ENCODE measurements at places on chromosomes 4 and X.

DNA sequence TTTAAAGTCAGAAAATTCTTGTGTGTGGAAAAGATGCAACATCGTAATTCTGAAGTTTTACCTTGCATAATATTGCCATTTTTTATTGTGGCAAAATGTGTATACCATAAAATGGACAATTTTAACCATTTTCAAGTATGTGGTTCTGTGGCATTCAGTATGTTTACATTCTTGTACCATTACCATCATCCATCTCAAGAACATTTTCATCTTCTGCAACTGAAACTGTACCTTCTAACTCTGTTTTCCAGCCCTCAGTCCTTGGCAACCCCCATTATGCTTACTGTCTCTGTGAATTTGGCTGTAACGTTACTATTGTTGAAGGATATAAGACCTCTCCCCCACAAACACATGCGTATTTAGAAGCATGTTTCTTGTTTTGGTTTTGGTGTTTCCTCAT lies 123.2 kb downstream of the BMPR1B start:
- DNase-seq, result no peak

- DNase-seq, result no peak
These were observed 95.4 kb downstream of the TBL1X start for GRCh38 chrX:9560219-9560618.

GRCh38 chrX:46310815-46311497 lies 234.3 kb downstream of the ZNF674 start:
- DNase-seq, result no peak

GRCh38 chr4:109864134-109864533 lies 16.2 kb downstream of the LRIT3 start:
- DNase-seq, result no peak

DNA sequence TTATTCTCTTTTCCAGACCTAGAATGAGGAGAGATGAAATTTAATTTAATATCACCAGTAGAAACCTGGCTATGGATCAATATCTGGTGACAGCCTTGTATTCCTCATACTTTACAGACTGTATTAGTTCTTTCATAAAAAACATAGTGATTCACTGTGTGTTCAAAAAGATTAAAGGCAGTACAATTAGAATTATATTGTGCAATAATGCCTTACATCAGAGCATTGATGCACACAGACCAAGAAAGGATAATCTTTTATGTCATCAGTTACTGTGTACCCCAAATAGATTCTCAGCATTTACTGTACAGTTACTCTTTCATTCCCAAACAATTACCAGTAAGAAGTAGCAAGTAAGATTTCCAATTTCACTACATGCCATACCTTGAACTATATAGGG lies 260.5 kb upstream of the ANXA10 start:
- DNase-seq, result no peak

DNA sequence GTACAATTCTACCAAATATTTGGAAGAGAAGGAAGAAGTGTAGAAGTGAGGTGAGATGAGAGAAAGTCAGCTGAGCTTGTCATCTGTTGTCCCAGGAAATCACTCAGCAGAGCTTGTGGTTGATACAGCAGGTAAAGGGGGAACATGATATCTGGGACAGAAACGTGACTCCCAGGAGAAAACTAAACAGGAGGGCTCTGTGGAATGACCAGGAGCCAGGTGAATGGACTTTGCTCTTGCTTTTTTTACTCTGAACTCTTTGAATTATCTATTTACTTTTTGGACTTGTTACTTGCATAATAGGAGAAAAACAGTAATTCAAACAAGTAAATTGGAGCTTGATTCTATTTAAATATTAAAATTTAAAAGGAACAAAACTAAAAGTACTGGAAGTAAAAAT lies 555.6 kb upstream of the FRG1 start:
- no peak for DNase-seq

GRCh38 chr4:179867300-179867878 lies 2375.8 kb upstream of the TENM3 start:
- DNase-seq, result peak; percentile 54

- DNase-seq, result no peak
These were observed 32.1 kb downstream of the PIGG start for GRCh38 chr4:531076-531475.

DNA sequence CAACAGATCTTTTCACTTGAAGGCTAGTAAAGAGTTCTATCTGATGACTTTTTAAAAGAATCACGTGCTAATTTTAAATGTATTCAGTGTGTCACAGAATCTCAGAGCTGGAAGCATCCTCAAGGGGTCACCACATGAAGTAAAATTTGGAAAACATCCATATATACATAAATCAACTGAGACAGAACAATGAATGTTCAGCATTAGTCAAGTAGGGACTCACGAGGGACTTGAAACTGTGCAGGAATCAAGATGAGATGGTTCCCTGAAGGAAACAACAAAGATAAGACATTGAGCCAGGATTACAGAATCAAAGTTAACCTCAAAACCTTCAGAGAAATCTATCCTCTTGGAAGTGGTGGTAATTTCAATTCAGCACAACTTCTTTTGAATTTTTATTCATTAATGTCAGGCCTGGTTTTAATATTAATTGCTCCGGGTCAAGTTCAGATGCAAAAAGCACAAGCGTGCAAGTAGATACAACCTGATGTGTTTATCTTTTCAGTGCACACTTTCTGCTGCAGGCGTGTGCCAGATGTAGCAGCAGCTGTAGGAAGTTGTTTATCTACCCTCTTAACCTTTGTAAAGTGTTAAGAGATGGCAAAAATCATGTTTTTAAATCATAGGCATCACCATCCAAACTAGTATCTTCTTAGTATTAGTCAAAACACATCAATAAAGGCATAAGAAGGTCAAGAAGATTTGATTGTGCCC lies 87.7 kb upstream of the SRD5A3 start:
- DNase-seq, result no peak

GRCh38 chr4:13700021-13700857 lies 72.7 kb upstream of the BOD1L1 start:
- no peak for DNase-seq

DNA sequence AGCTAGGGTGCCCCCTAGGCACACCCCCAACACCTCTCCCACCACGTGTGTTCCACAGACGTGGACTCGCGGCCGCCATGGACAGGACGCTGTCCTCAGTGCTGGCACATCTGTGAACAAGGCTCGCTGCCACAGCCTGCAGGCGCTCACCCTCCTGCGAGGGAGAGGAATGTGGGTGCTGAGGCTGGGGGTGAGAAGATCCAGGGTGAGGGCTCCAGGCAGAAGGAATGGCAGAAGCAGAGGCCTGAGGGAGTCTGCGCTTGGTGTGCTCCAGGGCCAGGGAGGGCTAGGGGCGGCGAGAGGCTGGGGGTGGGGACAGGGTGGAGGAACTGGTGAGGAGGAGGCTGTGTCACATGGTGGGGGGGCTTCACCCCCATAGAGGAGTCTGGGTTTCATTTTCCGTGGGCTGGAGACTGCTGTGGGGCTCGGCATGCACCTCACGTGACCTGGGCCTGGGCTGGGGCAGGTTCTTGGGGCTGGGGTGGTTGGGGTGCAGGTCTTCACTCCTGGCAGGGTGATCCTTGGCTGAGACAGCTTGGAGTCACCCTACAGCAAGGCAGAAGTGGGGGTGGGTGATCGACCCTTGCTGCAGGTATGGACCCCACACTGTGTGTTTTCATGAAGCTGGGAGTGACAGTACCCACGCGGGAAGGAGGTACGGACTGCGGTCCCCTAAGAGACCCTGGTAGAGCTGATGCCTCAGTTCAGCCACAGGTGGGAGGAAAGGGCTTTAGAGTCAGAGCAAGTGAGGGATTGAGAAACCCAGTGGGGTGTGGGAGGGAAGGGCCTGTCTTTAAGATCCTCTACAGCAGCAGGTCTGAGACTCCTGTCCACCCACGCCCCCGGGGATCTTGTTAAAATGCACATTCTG lies 103.7 kb downstream of the PSAPL1 start:
- no peak for DNase-seq

- peak; percentile 22 for DNase-seq
These were observed 83.6 kb downstream of the JAKMIP1 start for GRCh38 chr4:6116696-6117285.

DNA sequence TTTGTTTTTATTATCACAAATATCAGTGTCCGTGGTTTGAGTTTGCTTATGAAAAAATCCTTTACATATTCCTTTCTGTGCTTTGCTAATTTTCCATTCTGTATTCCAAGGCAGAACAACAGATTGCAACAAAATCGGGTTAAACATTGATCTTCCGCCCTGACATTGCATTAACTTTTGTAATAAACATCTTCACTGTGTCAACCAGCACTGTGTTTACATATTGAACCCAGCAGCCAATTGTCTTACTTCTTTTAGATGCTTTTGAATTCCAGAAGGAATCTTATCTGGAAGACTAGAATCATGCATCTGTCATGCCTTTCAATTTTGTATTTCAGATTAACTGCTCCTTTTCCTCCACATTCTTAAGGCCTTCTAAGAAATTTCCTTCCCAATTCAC lies 147.8 kb upstream of the CXXC4 start:
- DNase-seq, result no peak

- no peak for DNase-seq
These were observed 55.0 kb upstream of the AP1S2 start for GRCh38 chrX:15909605-15910004.

DNA sequence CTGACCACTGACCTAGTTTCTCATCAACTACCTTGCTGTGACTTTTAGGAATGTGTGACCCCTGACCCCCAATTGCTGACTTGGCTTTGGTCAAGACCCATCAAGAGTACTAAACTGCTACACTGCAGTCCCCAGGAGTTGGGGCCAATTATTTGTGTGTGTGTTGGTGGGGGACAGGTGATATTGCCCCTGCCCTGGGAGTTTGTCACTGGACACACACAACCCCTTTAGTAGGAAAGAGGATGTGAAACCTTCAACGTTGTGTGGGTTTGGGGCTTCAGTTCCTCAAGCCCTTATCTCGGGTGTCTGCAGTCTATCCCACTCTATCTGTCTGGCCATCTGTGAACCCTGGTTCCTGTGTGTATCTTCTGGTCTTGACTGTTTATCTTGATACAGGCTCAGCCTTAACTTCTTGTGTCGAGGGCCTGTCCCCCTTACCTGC lies 6.5 kb downstream of the SASH3 start:
- no peak for DNase-seq

DNA sequence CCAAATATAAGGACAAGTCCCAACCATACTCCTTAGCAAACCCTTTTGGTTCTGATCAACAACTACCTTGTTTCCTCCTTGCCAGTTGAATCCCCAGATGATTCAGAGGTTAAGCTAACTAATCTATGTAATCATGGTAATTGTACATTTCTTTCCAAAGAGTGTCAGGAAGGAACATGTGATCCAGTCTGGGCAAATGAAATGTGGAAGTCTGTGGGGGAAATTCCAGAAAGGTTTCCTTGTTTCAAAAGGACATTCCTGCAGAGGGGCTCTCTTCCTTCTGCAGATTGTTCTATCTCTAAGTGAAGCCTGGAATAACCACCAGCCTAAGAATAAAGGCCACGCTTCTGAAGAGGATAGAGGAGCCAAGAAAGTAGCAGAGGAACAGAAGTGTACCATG lies 7.0 kb downstream of the PRSS12 start:
- no peak for DNase-seq

DNA sequence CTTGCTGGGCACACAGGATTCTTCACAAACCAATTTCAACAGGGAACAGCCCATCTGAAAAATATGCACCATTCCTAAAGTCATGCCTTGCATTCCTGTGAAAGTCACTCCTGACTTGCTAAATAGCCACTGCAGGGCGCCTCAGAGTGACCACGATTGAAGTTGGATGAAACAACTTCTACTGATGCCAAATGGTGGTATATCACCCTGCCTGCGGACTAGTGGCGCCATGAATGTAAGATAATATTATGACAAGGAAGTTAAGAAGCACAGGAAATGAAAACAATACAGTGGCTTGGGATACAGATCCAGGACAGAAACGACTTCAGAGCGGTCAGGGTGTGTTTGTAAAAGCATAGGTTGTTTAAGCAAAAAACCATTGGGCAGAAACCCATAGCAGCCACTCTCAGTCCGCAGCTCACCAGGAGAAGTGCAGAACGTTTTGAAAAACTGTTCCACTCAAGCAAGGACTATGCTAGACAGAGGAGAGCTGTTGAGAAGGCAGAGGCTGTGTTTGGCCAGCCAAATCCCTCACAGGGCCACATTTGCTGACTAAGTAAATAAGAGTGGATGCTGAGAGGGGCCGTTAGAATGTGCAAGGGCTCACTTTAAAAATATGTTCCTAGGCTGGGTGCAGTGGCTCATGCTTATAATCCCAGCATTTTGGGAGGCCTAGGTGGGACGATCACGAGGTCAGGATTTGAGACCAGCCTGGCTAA lies 250.4 kb downstream of the PTTG2 start:
- DNase-seq, result no peak

- DNase-seq, result no peak
These were observed 97.5 kb downstream of the MAOA start for GRCh38 chrX:43753637-43754036.

DNA sequence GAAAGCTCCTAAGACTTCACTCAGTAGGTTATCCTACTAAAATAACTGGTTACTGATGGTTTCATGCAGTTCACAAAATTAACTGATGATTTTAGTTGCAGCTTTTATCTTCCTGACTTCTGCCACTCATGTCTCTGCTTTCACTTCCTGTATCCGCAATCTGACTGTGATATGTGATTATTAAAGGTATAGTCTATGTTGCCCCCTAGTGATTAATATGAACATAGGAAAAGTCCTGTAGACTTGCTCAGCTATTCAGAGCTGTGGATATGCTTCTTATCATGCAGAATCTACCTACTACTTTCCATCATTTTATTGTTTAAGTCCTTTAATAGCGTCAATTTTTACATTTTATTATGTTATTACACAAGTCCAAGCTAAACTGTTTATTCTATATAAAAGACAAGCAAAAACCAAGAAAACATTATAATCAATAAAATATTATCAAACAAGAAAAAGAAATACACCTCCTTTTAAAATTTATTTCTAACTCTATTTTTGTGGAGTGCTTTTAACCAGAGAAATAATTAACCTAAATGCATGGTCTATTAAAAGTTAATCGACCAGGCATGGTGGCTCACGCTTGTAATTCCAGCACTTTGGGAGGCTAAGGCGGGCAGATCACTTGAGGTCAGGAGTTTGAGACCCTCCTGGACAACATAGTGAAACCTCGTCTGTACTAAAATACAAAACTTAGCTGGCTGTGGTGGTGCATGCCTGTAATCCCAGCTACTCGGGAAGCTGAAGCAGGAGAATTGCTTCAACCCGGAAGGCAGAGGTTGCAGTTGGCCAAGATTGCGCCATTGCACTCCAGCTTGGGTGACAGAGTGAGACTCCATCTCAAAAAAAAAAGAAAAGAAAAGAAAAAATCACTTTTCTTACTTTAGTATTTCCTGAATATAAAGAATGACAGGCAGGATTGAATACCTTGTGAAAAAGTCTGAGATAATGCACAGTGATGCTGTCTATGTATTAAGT lies 40.4 kb upstream of the TLR2 start:
- DNase-seq, result no peak

DNA sequence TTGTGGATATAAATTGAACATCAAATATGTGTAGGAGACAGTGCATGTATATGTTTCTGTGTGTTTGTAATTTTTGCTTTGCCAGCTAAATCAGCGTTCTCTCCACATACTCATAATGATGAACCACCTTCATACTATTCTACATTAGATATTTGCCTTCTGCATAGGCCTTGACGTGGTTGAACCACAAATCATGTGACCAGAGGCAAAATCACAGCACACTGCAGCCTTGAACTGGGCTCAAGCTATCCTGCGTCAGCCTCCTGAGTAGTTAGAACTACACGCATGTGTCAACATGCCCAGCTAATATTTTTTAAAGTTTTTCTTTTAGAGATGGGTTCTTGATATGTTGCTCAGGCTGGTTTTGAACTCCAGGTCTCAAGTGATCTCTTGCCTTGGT lies 9.5 kb downstream of the UBQLN2 start:
- DNase-seq, result no peak
